ENCODE measurements at places on chromosomes 11 and 22. TPM values are rescaled to one million over a fixed set of nuclear protein-coding genes. Genes with fewer than 3 reads are reported as not detected.

TCN2 gene
- total RNA-seq = 14.6 TPM

ARHGAP20 gene
- 0.27 TPM for total RNA-seq

OR5B21 gene
- total RNA-seq = not detected

SLCO2B1 gene
- 30.1 TPM for total RNA-seq

All from left ventricle myocardium superior (tissue), 1 donor.